Muscle of back (tissue), 13 donors: ENCODE measurements at places on chromosomes 12 and 14. TPM values are rescaled to one million over a fixed set of nuclear protein-coding genes. Genes with fewer than 3 reads are reported as not detected.

The HVCN1 gene
- polyA plus RNA-seq, result 5.3 TPM

The ITGB7 gene
- polyA plus RNA-seq, result 1.1 TPM

- no peak for DNase-seq
These were observed 75.0 kb upstream of the FZD10 start for GRCh38 chr12:130087222-130087621.

- no peak for DNase-seq
These were observed 375.5 kb downstream of the BCL11B start for GRCh38 chr14:98896449-98896848.

DNA sequence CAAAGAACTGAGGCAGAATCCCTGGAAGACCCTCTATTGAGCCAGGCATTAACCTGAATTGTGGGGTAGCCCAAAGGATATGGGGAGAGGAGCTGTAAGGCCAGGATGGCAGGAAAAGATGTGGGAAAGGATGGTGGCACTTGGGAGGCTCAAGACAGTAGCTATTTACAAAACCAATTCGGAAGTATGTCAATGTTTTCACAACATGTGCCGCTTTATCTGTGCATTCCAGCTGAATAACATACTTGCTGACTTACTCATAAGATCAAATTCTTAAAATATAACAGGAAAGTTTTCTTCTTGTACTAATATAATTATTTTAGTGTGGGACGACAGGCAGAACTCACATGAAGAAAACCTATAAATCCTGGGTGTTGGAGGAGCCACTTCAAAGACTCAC, 10.6 kb downstream of the BBS10 start:
- no peak for DNase-seq

GRCh38 chr12:70240673-70241072, 2.6 kb upstream of the CNOT2 start:
- no peak for DNase-seq

DNA sequence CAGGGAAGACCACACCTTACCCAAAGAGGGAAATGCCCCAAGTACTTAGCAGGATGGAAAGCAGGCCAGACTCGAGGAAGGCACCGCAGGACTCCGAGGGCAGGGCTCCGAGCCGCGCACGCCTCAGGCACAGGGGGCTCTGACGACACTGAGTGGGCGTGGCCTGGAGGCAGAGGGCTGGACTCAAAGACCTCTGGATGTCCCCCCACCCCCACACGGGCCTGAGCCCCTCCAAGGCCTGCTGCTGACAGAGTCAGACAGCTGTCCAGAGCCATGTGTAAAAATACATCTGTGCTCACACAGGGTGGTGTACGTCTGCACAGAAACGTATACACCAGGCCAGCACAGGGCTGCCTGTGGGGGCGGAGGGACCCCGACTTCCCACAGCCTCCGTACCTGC, 1.4 kb downstream of the AKT1 start:
- DNase-seq, result peak; percentile 42

- DNase-seq, result no peak
These were observed 40.4 kb downstream of the TMCC3 start for GRCh38 chr12:94609917-94610443.

The IFNG-AS1 gene
- not detected for polyA plus RNA-seq

GRCh38 chr12:39448038-39448437, 5.1 kb upstream of the KIF21A start:
- no peak for DNase-seq

DNA sequence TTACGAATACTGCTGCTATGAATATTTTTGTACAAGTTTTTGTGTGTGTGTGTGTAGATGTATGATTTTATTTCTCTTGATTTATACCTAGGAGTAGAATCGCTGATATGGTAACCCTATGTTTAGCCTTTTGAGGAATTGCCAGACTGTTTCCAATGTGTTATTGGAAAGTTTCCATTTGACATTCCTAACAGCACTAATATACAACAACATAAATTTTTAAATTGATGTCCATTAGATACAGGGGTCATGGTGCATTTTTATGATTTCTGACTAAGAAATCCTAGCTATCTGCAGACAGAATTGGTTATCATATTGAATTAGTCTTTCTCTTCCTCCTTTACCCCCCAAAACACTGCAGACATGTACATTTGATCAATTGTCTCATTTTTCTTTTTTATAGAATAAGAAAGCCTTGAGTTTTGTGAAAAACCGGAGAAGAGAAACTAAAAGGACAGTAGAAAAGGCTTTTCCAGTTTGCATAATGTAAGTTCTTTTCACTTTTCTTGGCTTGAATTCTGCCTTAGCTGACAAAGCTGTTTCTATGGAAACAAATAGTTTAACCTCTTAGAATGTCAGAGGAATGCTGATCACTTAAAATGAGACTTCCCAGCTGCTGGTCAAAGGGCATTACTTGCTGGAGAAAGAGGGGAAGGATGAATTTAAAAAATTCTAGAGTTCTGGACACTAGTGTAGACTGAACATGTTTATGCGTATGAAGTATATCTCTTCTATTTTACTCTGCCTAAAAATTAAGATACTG, 28.2 kb downstream of the PALS1 start:
- DNase-seq, result peak; percentile 51

The KIF5A gene
- polyA plus RNA-seq, result 0.12 TPM

DNA sequence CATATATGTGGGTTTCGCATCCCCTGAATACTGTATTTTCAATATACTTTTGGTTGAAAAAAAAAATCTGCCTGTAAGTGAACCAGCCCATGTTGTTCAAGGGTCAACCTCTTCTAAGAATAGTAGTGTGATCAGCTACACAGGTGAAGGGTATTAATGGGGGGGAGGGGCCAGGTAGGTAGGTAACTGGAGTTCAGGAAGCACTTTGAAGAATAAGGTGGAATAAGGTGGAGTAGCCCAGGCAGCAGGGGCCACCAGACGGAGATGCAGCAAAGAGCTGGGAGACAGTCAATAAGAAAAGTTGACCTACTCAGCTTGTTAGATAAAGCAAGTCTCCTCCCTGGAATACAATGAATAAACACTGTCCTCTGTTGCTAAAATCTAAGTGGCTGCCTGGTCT, 9.3 kb downstream of the LDHB start:
- DNase-seq, result no peak

DNA sequence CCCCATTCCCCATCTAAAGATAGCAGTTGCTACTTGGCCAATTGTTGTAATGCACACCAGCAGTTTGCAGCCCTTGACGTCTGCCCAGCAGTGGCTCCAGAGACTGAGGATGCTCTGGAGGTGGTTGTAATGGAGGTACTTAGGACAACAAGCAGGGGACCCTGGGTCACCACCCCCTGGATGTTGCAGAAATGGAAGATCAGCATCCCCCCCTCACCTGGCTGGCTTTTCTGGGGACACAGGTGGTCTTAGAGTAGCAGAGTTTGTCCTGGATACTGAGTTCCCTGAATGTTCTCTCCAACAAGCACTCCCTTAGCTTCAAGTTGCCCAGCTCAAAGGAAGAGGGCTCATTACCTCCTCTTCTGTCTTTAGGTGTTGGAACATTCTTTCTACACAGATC, 250.5 kb downstream of the AACS start:
- no peak for DNase-seq

GRCh38 chr12:94416613-94417012, 43.1 kb downstream of the CEP83 start:
- no peak for DNase-seq

The HRK gene
- polyA plus RNA-seq, result 0.25 TPM

GRCh38 chr12:57104292-57104910, 6.8 kb downstream of the STAT6 start:
- no peak for DNase-seq

GRCh38 chr12:109147954-109148353, 31.6 kb downstream of the ACACB start:
- peak; percentile 66 for DNase-seq

The ACTR6 gene
- polyA plus RNA-seq, result 23.4 TPM

DNA sequence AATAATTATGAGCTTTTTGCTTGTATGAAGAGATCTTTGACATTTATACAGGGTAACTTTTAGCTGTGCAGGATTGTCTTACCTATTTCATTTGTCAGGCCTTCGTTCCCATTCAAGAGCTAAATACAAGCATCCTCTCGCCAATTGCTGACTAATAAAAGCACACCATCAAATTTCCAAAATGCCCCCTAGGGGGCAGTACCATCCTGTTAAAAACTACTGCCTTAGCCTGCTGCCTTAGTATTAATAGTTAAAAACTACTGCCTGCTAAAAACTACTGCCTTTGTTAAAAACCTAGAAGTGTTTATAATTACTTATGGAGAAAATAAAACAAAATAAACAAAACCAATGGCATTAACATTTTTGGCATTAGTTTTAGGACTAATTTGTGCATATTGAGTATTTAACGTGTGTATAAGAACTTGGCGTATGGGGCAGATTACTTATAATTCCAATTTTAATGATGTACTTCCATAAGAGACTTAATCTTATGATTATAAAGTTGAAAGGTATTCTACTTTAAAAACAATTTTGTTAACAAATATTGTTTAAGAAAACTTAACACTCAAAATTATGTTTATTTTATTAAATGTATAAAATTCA, 3.0 kb upstream of the IFI27L2 start:
- peak; percentile 59 for DNase-seq

DNA sequence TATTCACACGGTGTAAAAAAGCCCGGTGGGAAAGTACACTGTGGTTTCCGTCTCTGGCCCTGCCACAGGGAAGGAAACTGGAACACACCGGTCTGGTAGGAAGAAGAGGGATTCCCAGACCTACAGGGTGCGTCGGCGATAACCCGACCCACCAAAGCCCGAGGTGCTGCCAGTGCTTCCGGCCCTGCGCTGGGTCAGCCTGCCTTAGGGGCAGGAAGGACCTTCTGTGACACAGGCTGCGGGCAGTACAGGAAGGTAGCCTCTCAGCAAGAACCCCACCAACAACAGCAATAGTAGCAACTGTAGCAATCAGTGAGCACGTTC, 169.5 kb upstream of the FKBP4 start:
- DNase-seq, result no peak

DNA sequence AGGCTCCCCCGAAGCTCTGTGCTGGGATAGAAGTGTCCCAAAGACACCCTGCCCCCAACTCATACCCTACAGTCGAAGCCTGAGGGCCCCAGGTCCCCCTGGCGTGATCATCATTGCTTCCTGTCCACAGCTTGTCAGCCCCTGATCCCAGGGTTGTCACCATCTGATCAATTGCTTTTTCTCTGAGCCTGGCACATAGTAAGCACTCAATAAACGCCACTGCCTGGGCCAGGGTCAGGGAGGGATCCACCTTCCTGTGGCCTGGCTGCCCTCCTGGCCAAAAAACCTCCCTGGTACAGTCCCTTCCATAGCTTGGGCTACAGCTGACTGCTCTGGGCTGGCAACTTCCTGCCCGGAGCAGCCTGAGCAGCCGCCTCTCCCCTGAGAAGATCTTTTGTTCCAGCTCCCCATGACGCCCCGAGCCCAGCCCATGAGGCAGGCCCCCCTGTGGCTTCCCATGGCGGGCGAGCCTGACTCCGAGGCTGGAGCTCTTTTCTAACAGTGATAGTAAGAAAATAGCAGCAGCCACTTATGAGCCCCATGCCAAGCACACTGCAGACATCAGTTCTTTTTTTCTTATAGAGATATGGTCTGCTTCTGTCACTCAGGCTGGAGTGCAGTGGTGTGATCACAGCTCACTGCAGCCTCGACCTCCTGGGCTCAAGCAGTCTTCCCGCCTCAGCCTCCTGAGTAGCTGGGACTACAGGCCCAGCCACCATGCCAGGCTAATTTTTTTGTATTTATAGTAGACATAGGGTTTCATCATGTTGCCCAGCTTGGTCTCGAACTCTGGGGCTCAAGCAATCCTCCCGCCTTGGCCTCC, 6.5 kb downstream of the SH2B3 start:
- no peak for DNase-seq

- DNase-seq, result no peak
These were observed 35.2 kb upstream of the LHX5 start for GRCh38 chr12:113506867-113507266.

The OTX2 gene
- polyA plus RNA-seq, result not detected
